ENCODE measurements at places on chromosomes 6 and 20. TPM values are rescaled to one million over a fixed set of nuclear protein-coding genes. Genes with fewer than 3 reads are reported as not detected.

DNA sequence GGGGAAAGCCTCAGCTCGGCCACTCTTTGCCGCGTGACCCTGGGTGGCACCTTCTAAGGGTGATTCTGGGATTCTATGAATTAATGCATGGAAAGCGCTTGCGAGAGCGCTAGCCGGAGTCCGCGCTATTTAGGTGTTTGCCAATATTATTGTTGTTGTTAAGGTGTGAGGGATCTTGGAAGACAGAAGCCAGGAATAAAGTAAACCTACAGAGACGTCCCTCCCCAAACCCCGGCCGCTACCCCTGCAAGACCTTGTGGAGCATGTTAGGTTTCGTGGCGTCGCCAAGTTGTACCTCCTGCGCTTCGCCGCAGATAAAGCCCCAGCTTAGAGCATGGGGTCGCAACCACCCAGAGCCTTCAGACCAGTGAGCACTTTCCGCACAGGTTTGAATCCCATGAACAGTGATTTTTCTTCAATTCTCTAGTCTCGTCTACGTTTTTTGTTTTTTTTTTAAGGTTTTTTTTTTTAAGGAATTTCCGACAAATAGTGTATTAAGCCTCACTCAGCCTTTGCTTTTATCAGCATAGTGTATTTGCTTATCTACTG, 16.9 kb upstream of the ZSCAN9 start:
- H3K27me3 ChIP-seq, result no peaks in the 10 kb centered on the region
- H3K4me3 ChIP-seq, result no peak overlapping the region
- no peaks in the 10 kb centered on the region for H3K36me3 ChIP-seq
- no peak overlapping the region for H3K27ac ChIP-seq
- DNase-seq, result no peak

Gene HEY2
- not detected for total RNA-seq

- H3K36me3 ChIP-seq, result no peaks in the 10 kb centered on the region
- H3K4me1 ChIP-seq, result no peaks in the 10 kb centered on the region
- no peak overlapping the region for H3K27ac ChIP-seq
- no peaks in the 10 kb centered on the region for H3K27me3 ChIP-seq
Measured at GRCh38 chr6:121857551-121857950, 422.1 kb downstream of the GJA1 start.

DNA sequence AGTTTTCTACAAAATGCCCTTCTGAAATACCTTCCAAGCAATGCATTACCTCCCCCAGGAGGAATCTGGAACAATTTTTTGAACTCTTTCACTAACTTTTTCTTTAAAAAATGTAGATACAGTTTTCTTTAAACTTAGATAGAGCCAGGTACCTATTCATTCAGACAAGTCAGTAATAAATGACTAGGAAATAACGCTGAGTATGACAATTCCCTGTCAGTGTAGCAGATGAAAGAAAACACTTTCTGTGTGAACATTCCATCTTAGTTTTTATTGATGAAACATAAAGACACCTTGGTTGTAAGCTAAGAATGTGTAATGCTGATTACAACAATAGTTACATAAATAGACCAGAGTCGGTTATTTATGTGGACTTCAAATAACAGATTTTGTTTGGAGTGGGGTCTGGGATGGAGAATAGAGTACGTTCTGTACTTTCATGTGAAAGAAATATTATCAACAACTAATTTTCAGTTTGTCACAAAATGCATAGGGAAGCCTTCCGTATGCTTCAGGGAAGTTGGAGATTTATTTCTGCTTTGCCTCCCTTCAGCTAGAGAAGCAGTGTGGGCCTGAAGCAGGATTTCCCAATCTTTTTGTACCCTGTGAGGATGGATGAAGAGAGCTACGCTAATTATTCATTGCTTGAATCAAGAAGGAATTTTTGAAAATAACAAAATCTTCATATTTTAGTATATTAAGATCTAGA, 19.2 kb upstream of the QKI start:
- peaks cover 5% of the 10 kb centered on the region for H3K4me1 ChIP-seq
- no peaks in the 10 kb centered on the region for H3K36me3 ChIP-seq
- no peaks in the 10 kb centered on the region for H3K27me3 ChIP-seq
- DNase-seq, result no peak
- no peak overlapping the region for H3K4me3 ChIP-seq
- H3K27ac ChIP-seq, result no peak overlapping the region

GRCh38 chr20:19492687-19493336, 265.2 kb upstream of the RIN2 start:
- H3K27me3 ChIP-seq, result no peaks in the 10 kb centered on the region
- H3K4me3 ChIP-seq, result no peak overlapping the region
- H3K27ac ChIP-seq, result no peak overlapping the region
- no peaks in the 10 kb centered on the region for H3K4me1 ChIP-seq
- H3K36me3 ChIP-seq, result no peaks in the 10 kb centered on the region
- no peak for DNase-seq

DNA sequence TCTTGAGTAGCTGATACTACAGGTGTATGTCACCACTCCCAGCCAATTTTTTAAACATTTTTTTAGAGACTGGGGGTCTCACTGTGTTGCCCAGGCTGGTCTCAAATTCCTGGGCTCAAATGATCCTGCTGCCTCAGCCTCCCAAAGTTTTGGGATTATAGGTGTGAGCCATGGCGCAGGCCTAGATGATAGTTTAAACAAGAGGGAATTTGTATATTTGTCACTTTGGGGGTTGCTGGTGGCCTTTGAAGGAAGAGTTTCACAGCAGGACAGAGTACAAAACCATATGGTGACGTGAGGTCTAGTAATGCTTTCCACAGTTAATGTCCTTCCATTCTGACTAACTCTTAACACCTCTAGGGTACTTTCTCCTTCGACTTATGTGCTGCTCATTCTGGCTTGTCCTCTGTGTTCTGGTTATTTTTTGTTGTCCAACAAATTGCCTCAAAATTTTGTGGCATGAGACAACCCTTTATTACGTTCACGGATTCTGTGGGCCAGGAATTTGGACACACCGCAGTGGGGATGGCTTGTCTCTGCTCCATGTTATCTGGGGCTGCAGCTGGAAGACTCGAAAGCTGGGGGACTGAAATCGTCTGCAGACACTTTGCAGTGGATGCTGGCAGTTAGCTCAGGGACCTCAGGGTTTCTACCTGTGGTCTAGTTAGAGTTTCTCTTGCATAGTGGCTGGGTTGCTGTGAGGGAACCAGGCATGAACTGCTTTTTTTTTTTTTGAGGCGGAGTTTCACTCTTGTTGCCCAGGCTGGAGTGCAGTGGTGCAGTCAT, 23.0 kb upstream of the IER3 start:
- H3K4me1 ChIP-seq, result peaks cover 69% of the 10 kb centered on the region
- DNase-seq, result no peak
- peak overlapping the region; percentile 76 for H3K27ac ChIP-seq
- H3K4me3 ChIP-seq, result no peak overlapping the region
- no peaks in the 10 kb centered on the region for H3K27me3 ChIP-seq
- H3K36me3 ChIP-seq, result no peaks in the 10 kb centered on the region

Gene FIG4
- 15.7 TPM for total RNA-seq

DNA sequence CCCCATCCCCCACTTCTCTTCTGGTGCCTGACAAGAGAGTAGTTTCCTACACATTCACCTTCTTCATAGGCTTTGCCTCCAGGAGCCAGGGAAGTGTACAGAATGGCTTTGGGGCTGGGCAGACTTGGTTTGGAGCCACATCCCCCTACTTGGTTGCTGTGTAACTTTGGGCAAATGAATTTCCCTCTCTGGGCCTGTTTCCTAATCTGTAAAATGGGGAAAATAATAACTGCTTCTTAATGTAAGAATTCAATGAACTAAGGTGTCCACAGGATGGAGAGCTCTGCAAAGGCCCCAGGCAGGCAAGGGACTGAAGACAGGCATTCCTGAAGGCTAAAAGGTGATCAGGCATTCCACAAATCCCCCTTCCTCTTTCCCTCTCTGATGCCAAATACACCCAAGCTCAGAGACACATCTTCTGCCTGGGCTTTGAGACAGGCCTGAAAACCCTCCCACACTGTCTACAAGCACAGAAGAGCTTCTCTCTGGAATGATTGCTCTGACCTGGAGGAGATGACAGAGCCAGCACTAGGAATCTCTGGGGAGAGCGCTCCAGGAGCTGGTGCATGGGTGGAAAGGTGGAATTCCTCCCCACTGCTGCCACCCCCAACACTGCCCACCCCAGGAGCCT, 6.9 kb upstream of the C20orf203 start:
- H3K27me3 ChIP-seq, result no peaks in the 10 kb centered on the region
- no peak overlapping the region for H3K4me3 ChIP-seq
- H3K36me3 ChIP-seq, result no peaks in the 10 kb centered on the region
- H3K4me1 ChIP-seq, result peaks cover 21% of the 10 kb centered on the region
- H3K27ac ChIP-seq, result no peak overlapping the region
- no peak for DNase-seq

Gene TRIM31
- total RNA-seq, result not detected

GRCh38 chr20:57580478-57581201, 19.7 kb downstream of the PCK1 start:
- peaks cover 60% of the 10 kb centered on the region for H3K27me3 ChIP-seq
- no peaks in the 10 kb centered on the region for H3K4me1 ChIP-seq
- no peak for DNase-seq
- no peak overlapping the region for H3K4me3 ChIP-seq

DNA sequence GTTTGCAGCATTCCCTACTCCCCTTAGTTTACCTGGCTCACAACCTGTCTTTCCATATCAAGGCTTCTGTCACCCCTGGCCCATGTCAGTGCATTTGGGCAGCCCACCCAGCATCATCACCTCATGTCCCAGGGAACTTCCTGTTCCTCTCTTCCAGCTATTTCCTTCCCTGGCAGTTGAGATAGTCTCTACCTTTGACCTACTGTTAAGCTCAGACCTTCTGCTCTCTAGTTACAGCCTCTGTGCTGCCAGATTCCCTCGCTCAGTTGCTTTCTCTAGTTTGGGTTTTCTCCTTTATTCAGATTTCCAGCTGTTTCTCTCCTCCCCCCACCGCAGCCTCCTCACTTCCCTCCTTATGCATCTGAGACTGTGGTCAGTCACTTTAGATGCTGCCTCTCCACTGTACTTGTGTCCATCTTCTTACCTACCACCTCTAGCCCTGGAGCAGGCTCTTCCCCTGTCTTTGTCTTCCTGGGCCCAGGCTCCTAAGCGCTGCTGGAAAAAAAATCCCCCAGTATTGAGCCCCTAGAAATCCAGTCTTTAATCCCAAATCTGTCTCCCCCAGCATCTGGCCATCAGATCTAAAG, 16.3 kb downstream of the PTPN1 start:
- H3K36me3 ChIP-seq, result no peaks in the 10 kb centered on the region
- H3K27me3 ChIP-seq, result no peaks in the 10 kb centered on the region
- peaks cover 23% of the 10 kb centered on the region for H3K4me1 ChIP-seq

GRCh38 chr6:24444588-24444987, 41.9 kb downstream of the MRS2 start:
- no peak for DNase-seq
- H3K27me3 ChIP-seq, result no peaks in the 10 kb centered on the region
- H3K4me1 ChIP-seq, result no peaks in the 10 kb centered on the region
- no peak overlapping the region for H3K4me3 ChIP-seq
- no peak overlapping the region for H3K27ac ChIP-seq

GRCh38 chr6:151493161-151493803, 535 bp upstream of the CCDC170 start:
- H3K27me3 ChIP-seq, result no peaks in the 10 kb centered on the region
- H3K36me3 ChIP-seq, result no peaks in the 10 kb centered on the region
- no peak overlapping the region for H3K27ac ChIP-seq
- H3K4me1 ChIP-seq, result no peaks in the 10 kb centered on the region
- no peak overlapping the region for H3K4me3 ChIP-seq
- DNase-seq, result no peak

Gene GSTA2
- total RNA-seq, result not detected

- H3K36me3 ChIP-seq, result no peaks in the 10 kb centered on the region
- H3K27me3 ChIP-seq, result no peaks in the 10 kb centered on the region
- no peak overlapping the region for H3K27ac ChIP-seq
- no peaks in the 10 kb centered on the region for H3K4me1 ChIP-seq
- no peak overlapping the region for H3K4me3 ChIP-seq
- no peak for DNase-seq
Measured at GRCh38 chr6:164230259-164230658, 815.7 kb downstream of the QKI start.

GRCh38 chr6:123638865-123639264, 2.1 kb upstream of the TRDN start:
- no peak overlapping the region for H3K27ac ChIP-seq
- H3K27me3 ChIP-seq, result peaks cover 11% of the 10 kb centered on the region
- H3K36me3 ChIP-seq, result no peaks in the 10 kb centered on the region

Gene MAP3K5
- 11.8 TPM for total RNA-seq

DNA sequence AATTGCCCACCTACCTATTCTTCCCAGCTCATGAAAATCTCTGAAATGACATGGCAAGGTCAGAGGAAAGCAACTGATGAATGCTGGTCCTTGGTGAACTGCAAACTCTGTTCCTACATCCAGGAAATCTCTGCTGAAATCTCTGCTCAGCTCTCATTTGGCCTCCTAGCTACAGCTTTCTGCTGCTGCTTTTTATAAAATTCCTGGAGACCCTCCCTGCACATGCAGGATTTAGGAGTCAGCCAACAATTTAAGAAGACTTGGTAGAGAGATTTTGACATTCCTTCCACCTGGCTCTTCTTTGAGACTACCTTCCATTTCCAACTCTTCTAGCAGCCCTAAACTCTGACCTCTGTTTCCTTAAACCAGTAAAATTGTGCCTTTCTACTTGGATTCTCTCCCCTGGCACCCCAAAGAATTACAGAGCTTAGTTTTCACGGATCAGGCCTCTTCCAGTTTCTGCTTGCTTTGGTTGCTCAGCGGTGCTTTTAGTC, 55.5 kb downstream of the PDE7B start:
- H3K27ac ChIP-seq, result no peak overlapping the region
- no peak for DNase-seq
- H3K4me3 ChIP-seq, result no peak overlapping the region
- H3K36me3 ChIP-seq, result no peaks in the 10 kb centered on the region

DNA sequence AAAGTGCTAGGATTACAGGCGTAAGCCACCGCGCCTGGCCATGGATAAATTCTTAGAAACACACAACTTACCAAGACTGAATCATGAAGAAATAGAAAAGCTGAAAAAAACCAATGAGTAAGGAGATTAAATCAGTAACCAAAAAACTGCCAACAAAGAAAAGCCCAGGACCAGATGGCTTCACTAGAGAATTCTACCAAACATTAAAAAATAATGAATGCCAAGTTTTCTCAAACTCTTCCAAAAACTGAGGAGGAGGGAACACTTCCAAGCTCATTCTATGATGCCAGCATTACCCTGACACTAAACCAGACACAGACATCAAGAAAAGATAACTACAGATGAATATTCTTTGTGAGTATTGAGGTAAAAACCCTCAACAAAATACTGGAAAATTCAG, 44.3 kb downstream of the USP49 start:
- peaks cover 5% of the 10 kb centered on the region for H3K4me1 ChIP-seq
- DNase-seq, result no peak
- H3K27me3 ChIP-seq, result no peaks in the 10 kb centered on the region
- no peaks in the 10 kb centered on the region for H3K36me3 ChIP-seq

Gene TRIM10
- total RNA-seq, result 0.98 TPM

- H3K36me3 ChIP-seq, result peaks cover 74% of the 10 kb centered on the region
- peak; percentile 92 for DNase-seq
- H3K4me3 ChIP-seq, result peak overlapping the region; percentile 46
- H3K27me3 ChIP-seq, result no peaks in the 10 kb centered on the region
- H3K27ac ChIP-seq, result peak overlapping the region; percentile 98
Measured at GRCh38 chr20:31712564-31713311, 9.9 kb downstream of the BCL2L1 start.

Gene SLC9A8
- total RNA-seq, result 6.7 TPM
